ENCODE measurements at places on chromosomes 2 and 18.

DNA sequence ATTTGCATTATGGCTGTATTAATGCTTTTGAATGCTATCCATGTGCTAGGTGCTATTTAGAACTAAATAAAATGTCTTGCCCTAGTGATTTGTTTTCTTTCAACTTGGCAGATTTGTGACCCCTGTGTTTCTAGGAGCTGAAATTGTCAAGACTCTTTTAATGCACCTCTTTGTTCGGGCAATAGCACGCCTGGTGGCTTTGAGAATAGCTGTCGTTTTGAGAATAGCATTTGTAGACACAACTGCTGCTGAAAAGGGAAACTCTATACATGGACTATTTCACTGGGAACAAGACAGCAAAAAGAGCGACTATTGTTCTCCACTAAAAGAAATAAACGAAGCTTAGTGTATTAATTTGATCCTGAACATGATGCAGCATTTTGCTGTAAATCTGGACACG is 352.1 kb upstream of the ZNF521 start:
- no peak overlapping the region for H3K27ac ChIP-seq
- H3K4me1 ChIP-seq, result no peaks in the 10 kb centered on the region
- peaks cover 16% of the 10 kb centered on the region for H3K27me3 ChIP-seq
- DNase-seq, result no peak

DNA sequence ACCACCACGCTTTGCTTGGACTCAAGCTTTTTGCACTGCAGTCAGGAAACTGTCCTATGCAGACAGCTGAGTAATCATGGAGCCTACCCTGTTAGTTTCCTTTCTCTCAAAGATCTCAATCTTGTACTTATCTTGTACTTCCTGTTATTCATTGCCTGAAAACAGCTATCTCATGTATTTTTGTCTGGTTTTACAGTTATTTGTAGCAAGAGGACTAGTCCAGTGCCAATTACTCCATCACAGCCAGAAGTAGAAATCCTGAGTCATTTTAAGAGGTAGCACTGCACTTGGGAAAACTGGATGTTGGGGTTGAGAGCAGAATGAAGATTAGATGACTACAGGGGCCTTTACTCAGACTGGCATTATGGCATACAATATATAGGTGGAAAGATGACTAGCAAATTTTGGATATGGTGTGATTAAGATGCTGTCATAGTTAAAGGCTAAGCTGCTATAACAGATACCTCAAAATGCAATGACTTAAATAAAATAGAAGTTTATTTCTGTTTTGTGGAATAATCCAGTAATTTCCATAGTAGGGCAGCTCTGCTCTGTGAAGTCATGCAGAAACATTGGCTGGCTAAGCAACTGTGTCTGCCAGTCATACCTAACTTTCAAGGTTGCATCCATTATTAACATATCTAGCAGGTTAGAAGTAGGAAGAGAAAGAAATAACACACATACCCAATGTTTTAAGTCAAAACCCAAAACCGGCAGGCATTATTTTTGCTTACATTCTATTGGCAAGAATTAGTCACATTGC is 21.1 kb upstream of the CHMP3 start:
- H3K27me3 ChIP-seq, result peaks cover 28% of the 10 kb centered on the region
- no peak for DNase-seq
- H3K36me3 ChIP-seq, result peaks cover 6% of the 10 kb centered on the region
- no peak overlapping the region for H3K27ac ChIP-seq
- no peak overlapping the region for H3K4me3 ChIP-seq

DNA sequence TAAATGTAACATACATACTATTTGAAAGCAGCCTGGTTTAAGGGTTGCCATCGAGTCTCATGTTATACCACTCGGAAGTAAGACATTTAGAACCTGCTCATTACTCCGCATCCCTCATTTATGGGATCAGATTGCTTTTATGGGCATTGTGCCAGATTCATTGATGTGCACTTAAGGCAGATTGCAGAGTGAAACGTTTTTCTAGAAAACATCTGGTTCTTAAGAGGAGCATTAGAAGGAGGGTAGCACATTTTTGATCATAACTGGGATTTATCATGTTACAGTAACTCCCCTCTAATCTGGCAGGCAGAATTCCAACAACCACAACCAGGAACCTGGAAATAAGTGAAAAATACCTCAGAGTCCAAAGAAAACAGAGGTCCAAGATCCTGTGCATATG is 74.2 kb upstream of the GALNT3 start:
- H3K27ac ChIP-seq, result no peak overlapping the region
- DNase-seq, result no peak
- H3K27me3 ChIP-seq, result no peaks in the 10 kb centered on the region
- no peaks in the 10 kb centered on the region for H3K4me1 ChIP-seq

GRCh38 chr2:69012310-69013141 is 453 bp upstream of the ANTXR1 start:
- peaks cover 45% of the 10 kb centered on the region for H3K27me3 ChIP-seq
- H3K4me3 ChIP-seq, result peak overlapping the region; percentile 87
- no peaks in the 10 kb centered on the region for H3K36me3 ChIP-seq
- DNase-seq, result no peak
- H3K27ac ChIP-seq, result peak overlapping the region; percentile 24
- peaks cover 9% of the 10 kb centered on the region for H3K4me1 ChIP-seq

- H3K27me3 ChIP-seq, result peaks cover 7% of the 10 kb centered on the region
- H3K4me3 ChIP-seq, result no peak overlapping the region
- H3K36me3 ChIP-seq, result no peaks in the 10 kb centered on the region
Measured at GRCh38 chr2:166057370-166058164, 70.3 kb downstream of the SCN1A start.

- no peaks in the 10 kb centered on the region for H3K36me3 ChIP-seq
- no peaks in the 10 kb centered on the region for H3K27me3 ChIP-seq
- peaks cover 18% of the 10 kb centered on the region for H3K4me1 ChIP-seq
- peak overlapping the region; percentile 65 for H3K4me3 ChIP-seq
Measured at GRCh38 chr2:64605991-64606478, 47.7 kb downstream of the SERTAD2 start.

- H3K27me3 ChIP-seq, result peaks cover 5% of the 10 kb centered on the region
- no peak overlapping the region for H3K4me3 ChIP-seq
- no peaks in the 10 kb centered on the region for H3K36me3 ChIP-seq
- no peaks in the 10 kb centered on the region for H3K4me1 ChIP-seq
- no peak for DNase-seq
Measured at GRCh38 chr2:2913601-2914120, 464.0 kb downstream of the EIPR1 start.

- no peak overlapping the region for H3K27ac ChIP-seq
- H3K36me3 ChIP-seq, result no peaks in the 10 kb centered on the region
- peaks cover 13% of the 10 kb centered on the region for H3K27me3 ChIP-seq
- H3K4me3 ChIP-seq, result no peak overlapping the region
- no peak for DNase-seq
- H3K4me1 ChIP-seq, result no peaks in the 10 kb centered on the region
Measured at GRCh38 chr2:45242161-45242741, 233.0 kb upstream of the SIX2 start.

GRCh38 chr2:234399451-234400246 is 97.2 kb downstream of the ARL4C start:
- no peak for DNase-seq
- no peaks in the 10 kb centered on the region for H3K27me3 ChIP-seq
- peak overlapping the region; percentile 10 for H3K4me3 ChIP-seq
- H3K36me3 ChIP-seq, result peaks cover 5% of the 10 kb centered on the region
- H3K4me1 ChIP-seq, result peaks cover 38% of the 10 kb centered on the region
- H3K27ac ChIP-seq, result no peak overlapping the region

DNA sequence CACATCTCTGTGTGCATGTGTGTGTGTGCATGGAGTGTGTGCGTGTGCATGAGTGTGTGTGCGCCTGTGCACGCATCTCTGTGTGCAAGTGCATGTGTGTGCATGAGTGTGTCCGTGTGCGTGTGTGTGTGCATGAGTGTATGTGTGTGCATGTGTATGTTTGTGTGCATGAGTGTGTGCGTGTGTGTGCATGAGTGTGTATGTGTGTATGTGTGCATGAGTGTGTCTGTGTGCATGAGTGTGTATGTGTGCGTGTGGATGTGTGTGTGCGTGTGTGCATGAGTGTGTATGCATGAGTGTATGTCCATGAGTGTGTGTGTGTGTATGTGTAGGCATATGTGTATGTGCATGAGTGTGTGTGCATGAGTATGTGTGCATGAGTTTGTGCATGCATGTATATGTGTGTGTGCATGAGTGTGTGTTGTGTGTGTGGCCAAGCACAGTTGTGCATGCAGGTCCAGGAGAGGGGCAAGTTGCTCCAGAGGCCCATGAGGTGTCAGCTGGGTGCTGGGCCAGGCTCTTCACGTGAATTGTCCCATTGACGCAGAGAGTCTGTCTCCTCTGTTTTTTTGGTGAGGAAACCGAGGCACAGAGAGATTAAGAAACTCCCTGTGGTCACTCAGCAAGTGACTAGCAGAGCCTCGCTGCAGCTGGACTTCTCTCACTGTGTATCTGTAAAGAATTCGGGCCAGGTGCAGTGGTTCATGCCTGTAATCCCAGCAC is 75.5 kb downstream of the ASB1 start:
- no peaks in the 10 kb centered on the region for H3K27me3 ChIP-seq
- no peaks in the 10 kb centered on the region for H3K36me3 ChIP-seq
- no peak overlapping the region for H3K4me3 ChIP-seq
- DNase-seq, result no peak

DNA sequence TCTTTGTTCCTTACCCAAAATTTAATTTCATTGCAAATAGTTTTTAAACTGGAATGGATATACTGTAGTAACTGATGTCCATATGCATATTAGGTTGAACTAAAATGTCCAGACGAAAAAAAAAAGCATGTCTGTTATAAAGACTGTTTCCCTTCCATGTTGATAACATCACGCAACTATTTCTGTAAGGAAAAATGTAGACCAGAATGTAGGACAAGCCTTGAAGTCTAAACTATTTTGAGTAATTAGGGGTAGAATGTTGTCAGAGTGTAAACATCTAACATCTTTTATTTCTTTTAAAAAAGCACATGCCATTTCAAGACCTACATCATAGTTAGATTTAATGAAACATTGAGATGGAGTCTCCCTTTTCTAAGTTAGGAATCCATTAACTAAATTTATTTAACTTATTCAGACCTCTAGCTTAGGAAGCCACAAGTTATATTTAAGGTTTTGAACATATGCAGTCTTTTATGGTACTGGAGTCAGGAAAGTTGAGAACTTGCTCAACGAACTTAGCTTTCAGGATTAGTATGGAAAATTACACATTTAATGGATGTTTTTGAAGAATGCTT is 7.9 kb downstream of the CALCRL start:
- no peak overlapping the region for H3K27ac ChIP-seq
- no peaks in the 10 kb centered on the region for H3K27me3 ChIP-seq
- H3K36me3 ChIP-seq, result no peaks in the 10 kb centered on the region
- H3K4me3 ChIP-seq, result no peak overlapping the region

DNA sequence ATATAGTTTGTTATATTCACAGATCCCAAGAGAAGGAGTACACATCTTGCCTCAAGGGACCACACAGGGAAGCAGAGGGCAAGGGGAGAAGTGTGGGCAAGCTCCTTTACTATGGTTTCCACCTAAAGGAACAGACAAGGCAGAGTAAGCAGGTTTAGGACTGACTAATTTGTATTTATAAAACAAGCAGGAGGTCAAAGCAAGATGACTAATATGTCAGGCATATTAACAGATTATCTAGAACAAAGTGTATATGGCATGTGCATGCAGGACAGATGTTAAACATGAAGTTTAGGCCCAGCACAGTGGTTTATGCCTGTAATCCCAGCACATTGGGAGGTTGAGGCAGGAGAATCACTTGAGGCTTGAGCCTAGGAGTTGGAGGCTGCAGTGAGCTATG is 3.7 kb upstream of the LRP2 start:
- peaks cover 5% of the 10 kb centered on the region for H3K36me3 ChIP-seq
- H3K4me3 ChIP-seq, result no peak overlapping the region
- H3K27me3 ChIP-seq, result peaks cover 36% of the 10 kb centered on the region
- DNase-seq, result no peak

DNA sequence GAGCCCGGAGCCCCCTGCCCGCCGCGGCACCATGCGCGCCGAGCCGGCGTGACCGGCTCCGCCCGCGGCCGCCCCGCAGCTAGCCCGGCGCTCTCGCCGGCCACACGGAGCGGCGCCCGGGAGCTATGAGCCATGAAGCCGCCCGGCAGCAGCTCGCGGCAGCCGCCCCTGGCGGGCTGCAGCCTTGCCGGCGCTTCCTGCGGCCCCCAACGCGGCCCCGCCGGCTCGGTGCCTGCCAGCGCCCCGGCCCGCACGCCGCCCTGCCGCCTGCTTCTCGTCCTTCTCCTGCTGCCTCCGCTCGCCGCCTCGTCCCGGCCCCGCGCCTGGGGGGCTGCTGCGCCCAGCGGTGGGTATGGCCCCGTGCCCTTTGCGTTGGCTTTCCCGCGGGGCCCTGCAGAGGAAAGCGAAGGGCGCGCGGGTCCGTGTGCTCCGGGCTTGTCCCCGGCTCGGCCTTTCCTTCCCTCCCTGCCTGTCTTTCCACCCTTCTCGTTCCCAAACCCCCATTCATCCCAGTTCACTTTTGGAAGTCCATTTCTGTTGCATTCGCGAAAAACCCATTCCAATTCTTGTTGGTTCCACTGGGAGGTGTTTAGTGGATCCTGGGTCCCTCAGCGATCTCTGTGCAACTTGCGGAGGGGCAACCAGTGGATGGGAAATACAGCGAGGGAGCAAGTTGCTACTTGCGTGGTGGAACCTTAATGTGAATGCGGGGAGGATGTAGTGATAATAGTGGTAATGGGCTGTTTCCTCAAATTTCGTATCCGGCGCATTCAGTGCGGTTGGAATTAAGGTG is 599 bp downstream of the ADAM23 start:
- peaks cover 59% of the 10 kb centered on the region for H3K27me3 ChIP-seq
- peaks cover 3% of the 10 kb centered on the region for H3K4me1 ChIP-seq
- no peaks in the 10 kb centered on the region for H3K36me3 ChIP-seq

- peaks cover 29% of the 10 kb centered on the region for H3K27me3 ChIP-seq
- no peak overlapping the region for H3K27ac ChIP-seq
- no peak for DNase-seq
- H3K36me3 ChIP-seq, result no peaks in the 10 kb centered on the region
- H3K4me3 ChIP-seq, result peak overlapping the region; percentile 51
- H3K4me1 ChIP-seq, result peaks cover 4% of the 10 kb centered on the region
Measured at GRCh38 chr18:70464343-70465114, 175.7 kb downstream of the SOCS6 start.

DNA sequence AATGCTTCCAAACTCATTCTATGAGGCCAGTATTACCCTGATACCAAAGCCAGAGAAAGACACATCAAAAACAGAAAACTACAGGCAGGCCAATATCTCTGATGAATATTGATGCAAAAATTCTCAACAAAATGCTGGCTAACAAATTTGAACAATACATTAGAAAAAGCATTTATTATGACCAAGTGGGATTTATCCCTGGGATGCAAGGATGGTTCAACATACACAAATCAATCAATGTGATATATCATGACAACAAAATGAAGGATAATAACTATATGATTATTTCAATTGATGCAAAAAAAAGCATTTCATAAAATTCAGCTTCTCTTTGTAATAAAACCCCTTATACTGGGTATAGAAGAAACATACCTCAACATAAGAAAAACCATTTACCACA is 550.9 kb downstream of the ADCYAP1 start:
- no peak overlapping the region for H3K27ac ChIP-seq
- peaks cover 6% of the 10 kb centered on the region for H3K36me3 ChIP-seq
- H3K4me1 ChIP-seq, result no peaks in the 10 kb centered on the region
- H3K4me3 ChIP-seq, result no peak overlapping the region

GRCh38 chr2:100731535-100731981 is 88.4 kb upstream of the NPAS2 start:
- DNase-seq, result no peak
- H3K27ac ChIP-seq, result no peak overlapping the region
- H3K36me3 ChIP-seq, result peaks cover 4% of the 10 kb centered on the region
- H3K4me3 ChIP-seq, result no peak overlapping the region
- H3K27me3 ChIP-seq, result peaks cover 55% of the 10 kb centered on the region

- H3K27me3 ChIP-seq, result no peaks in the 10 kb centered on the region
- no peaks in the 10 kb centered on the region for H3K4me1 ChIP-seq
- H3K4me3 ChIP-seq, result no peak overlapping the region
- no peak for DNase-seq
- no peak overlapping the region for H3K27ac ChIP-seq
- no peaks in the 10 kb centered on the region for H3K36me3 ChIP-seq
Measured at GRCh38 chr2:164735309-164735919, 106.2 kb downstream of the COBLL1 start.
